ENCODE measurements at places on chromosomes 11 and 22. TPM values are rescaled to one million over a fixed set of nuclear protein-coding genes. Genes with fewer than 3 reads are reported as not detected.

DNA sequence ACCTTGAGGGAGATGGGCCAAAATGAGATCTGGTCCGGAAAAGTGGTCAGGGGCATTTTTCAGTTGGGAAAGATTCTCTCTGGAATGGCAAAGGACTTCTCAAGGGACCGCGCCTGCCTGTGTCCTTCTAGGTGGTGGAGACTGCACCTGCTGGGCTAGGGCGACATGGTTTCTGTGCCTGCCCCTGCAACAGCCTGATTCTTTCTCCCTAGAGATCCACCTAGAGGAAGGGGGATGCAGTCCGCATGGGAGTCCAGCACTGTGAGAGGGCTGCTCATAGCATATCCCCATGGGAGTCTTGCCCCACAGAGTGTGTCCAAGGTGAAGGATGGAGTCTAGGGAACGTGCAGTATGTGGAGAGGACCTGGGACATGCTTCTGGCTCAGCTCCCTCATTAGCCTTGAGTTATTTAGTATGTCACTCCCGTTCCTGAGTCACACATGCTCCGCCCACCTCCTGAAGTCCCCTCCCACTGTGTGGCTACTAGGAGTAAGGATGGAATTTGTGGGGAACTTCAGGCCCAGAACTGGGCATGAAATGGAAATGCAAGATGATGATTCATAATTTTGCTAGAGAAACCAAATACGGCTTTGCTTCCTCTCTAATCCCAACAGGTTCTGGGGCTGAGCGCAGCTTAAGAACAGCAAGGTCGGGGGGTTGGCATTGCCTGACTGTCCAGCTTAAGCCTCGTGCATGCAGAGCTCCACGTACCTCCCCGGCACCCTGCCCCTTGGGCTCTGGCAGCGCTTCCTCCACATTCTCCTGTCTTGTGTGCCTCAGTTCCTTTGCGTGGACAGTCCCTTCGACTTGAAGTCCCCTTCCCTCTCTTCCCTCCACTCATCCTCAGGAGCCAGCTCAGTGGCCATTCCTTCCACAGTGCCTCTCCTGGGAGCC lies 35.0 kb downstream of the GRIK4 start:
- DNase-seq, result peak; percentile 95

DNA sequence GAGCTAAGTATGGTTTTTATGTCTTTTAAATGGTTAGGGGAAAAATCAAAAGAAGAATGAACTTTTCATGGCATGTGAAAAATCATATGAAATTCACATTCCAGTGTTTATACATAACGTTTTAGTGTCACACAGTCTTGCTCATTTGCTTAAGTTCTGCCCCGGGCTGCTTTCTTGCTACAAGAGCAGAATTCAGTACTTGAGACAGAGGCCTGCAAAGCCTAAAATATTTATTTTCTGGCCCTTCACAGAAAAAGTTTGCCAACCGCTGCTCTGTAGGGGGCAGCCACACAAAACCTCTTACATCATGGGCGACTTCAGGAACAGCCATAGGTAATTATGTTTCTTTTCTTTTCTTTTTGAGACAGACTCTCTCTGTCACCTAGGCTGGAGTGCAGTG lies 1.0 kb upstream of the ATG2A start:
- peak; percentile 72 for DNase-seq

- peak; percentile 33 for DNase-seq
These were observed 496 bp upstream of the CST6 start for GRCh38 chr11:66011239-66011784.

GRCh38 chr22:46540874-46541273 lies 3.5 kb upstream of the CELSR1 start:
- no peak for DNase-seq

- DNase-seq, result no peak
These were observed 69.7 kb downstream of the SLC17A6 start for GRCh38 chr11:22407921-22408320.

GRCh38 chr11:30019481-30019880 lies 2.7 kb upstream of the KCNA4 start:
- no peak for DNase-seq

- DNase-seq, result no peak
These were observed 53.5 kb upstream of the MYEOV start for GRCh38 chr11:69240332-69241074.

DNA sequence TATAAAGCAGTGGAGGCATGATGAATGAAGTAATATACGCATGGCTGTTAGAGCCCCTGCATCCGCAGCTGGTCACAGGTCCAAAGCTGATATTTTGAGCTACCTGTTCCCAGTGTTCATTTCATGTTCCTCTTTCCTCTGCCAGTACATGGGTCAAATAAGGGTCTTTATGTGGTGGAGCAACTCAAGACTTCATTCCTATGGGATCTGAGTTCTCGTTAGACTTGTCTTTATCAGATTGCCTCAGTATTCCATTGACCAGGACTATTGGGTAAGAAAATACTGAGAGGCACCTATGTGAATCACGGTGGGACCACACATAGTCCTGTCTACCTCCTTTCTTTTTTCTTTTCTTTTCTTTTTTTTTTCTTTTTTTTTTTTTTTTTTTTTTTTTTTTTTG lies 25.2 kb downstream of the NCF4 start:
- DNase-seq, result no peak

- DNase-seq, result no peak
These were observed 1.8 kb downstream of the GAS2L1 start for GRCh38 chr22:29308148-29308790.

DNA sequence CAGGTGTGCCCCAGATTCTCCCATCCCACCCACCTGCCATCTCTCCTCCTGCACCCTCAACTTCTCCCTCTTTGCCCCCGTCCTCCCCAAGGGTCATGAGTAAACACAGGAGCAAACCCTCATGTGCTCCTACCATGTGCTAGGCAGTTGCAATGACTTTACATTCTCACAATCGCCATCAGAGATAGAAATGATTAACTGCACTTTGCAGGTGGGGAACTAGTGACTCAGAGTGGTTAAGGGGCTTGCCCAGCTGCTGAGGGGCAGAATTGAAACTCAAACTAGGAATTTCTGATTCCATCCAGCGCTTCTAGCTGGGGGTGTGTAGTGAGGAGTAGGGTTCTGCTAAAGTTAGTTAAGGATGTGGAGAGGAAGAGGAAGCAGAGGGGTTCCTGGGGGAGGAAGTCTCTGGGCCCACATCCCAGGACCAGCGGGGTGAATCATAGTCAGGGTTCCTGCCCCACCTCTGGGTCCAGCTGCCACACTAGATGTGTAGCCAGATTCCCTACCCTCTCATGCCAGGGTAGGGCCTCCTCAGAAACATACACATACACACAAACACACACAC lies 16.0 kb upstream of the PRG2 start:
- no peak for DNase-seq

DNA sequence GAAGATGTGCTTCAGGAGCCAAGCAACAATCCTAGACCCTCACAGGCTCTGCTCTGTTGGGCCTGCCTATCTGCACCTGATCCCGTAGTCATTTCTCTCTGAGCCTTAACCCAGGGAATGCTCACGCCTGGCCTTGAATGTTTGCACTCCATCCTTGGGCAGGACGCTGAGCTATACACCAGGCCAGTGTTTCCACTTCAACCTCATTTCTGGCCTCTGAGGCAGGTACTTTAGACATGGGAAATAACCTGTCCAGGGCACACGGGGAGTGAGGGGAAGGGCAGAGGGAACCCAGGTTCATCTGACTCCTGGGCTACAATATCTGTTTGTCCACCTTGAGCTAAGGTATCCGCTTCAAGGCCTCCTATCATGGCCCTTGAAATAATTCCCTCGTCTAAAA lies 9.9 kb downstream of the RSPH14 start:
- DNase-seq, result no peak

GRCh38 chr22:27470169-27470772 lies 331.3 kb downstream of the MN1 start:
- no peak for DNase-seq

- peak; percentile 76 for DNase-seq
These were observed 168.7 kb downstream of the WT1 start for GRCh38 chr11:32266601-32267000.

DNA sequence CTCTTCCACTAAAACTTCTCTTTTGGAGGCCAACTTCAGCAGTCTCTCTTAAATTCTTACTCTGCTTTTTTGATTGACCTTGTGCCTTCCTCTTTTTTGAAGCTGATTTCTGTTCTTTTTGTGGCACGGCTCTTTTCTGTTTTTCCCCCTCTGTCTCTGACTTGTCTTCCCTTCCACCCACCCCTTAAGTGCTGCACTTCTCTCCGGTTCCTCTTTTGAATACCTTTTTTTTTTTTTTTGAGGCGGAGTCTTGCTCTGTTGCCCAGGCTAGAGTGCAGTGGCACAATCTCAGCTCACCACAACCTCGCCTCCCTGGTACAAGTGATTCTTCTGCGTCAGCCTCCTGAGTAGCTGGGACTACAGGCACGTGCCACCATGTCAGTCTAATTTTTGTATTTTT lies 211.9 kb downstream of the BLID start:
- no peak for DNase-seq

DNA sequence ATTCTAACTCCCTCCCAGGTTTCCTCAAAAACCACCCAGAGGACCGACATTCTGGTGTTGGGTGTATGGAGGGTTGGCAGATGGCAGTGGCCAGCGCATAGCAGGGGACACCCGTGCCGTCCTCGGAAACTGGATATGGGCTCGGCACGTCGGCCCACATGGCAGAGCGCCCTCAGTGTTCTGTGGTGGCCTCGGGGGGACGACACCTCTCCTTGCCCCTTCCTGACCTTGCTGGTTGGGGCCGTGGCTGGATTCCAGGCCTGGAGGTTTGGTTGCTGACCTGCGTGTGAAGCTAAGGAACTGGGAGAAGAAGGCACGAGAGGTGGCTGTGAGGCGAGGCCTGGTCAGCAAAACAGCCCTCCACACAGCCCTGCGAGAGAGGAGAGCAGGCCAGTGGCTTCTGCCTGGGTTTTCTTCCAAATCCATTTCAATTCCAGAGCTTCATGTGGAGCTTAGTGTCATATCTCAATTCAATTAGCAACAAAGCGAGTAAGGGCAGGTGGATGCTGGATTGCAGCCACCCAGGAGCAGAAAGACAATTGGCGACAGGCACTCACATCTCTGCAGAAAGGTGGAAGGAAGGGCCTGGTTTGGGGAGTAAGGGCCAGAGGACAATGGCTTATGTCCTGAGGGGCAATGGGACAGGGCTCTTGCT lies 478.4 kb downstream of the BRD1 start:
- no peak for DNase-seq

- DNase-seq, result no peak
These were observed 28.3 kb downstream of the POLDIP3 start for GRCh38 chr22:42586381-42586780.

DNA sequence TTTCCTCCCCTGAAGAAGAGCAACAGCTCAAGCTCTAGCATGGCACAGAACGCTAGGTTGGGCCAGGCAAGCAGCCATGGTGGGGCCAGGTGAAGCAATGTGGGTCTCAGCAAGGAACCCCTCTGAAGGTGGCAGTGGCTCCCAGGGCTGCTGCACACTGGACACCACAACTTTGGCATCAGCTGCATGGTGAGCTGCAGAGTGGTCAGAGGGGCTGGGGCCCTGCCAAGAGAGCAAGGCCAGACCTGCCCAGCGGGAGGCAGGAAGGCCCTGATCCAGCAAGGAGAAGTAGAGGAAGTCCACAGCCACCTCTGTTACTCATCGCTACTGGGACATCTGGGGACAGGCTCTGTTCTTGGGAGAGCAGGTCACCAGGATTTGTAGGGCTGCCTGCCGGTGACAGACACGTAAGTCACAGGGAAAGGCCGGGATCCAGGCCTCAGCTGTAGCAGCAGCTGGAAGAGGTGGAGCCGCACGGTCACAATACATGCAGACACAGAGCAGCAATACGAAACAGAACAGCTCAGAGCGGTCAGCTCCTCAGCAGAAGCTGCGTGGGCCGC lies 12.4 kb downstream of the CYB561A3 start:
- DNase-seq, result no peak

DNA sequence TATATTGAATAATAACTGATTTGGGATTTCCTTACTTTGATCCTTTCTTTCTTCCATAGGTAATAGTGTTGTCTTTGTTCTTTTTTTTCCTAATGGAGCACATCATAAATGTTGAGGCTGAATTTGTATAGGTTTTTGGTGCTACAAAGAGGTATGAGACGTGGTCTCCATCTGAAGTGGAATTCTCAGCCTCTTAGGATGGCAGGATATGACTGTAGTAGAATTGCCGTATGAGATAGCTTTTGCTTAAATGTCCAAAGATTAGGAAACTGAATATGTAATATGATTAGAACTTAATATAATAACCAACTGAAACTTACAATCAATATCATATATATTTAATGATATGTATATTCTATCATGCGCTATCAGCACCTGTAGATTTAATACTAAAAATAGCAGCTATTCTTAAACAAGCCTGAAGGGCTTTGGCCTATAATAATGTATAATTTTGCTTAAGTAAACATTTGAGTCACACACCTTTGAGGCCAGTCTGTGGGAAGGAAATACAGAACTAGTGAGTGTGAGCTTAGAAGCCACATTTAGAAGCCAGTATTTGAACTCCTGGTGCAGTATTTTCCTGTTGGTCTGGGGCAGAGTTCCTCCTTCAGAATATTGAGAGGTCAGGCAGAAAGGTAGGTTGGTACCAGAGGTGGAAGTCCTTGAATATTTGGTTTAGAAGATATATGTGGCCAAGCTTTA lies 62.6 kb downstream of the SWAP70 start:
- DNase-seq, result no peak

- DNase-seq, result peak; percentile 94
These were observed 172.3 kb downstream of the AASDHPPT start for GRCh38 chr11:106249617-106250239.

DNA sequence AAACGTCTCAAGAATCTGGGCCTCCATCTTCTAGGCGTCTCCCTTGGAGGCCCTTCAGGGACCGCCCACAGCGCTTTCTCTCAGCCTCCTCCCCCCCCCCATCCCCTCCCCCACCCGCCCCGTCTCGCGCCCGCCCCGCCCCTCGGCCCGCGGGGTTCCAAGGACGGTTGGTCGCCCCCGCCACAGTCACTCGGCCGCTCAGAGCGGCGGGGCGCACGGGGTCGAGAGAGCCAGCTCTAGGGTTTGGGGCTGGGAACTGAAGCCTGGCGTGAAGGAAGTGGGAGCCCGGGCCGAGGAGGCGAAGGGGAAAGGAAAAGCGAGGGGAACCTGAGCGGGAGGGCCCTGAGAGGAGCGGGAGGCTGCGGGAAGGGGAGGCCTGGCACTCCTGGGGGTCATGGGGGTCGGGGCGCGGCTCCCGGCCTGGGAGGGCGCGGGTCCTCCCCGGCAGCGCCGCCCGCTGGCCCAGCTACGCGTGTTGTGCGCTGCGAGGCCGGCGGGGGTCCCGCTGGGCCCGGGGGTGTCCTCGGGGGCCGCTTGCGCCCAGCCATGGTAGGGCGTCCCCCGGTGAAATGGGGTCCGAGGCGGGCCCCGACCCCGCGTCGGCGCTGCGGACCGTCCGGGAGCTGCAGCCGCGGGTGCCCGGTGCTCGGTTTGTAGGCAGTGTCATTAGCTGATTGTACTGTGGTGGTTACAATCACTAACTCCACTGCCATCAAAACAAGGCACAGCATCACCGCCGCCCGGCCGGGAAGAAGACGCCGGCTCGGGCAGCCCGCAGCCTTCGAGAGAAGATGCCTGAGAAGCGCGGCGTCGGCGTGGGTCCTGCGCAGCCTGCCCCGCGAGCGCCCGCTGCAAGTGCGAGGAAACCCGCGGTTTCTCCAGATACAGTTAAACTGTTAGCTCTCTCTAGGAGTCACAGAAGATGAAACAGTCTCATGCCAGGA lies at the start of gene BTG4:
Gene BTG4 (minus strand): TSS at position 91 of the 944 bp plus-strand sequence. CDS start 13,610 bp downstream, outside the sequence.
- peak; percentile 34 for DNase-seq

Gene OR5D16
- total RNA-seq, result not detected

Gene KCNE3
- total RNA-seq, result 0.14 TPM

Gene GRM5
- total RNA-seq, result not detected

Gene CASTOR1
- 19.6 TPM for total RNA-seq

Gene FXYD2
- 0.07 TPM for total RNA-seq

Gene VPREB1
- total RNA-seq, result not detected

Gene RIC3
- total RNA-seq, result 8.7 TPM

Gene CDHR5
- not detected for total RNA-seq

Gene SYNGR1
- total RNA-seq, result 61.8 TPM

Gene KCNQ1OT1
- 3.1 TPM for total RNA-seq

Gene P4HA3
- total RNA-seq, result not detected
